ENCODE measurements at places on chromosomes 11 and 22.

DNA sequence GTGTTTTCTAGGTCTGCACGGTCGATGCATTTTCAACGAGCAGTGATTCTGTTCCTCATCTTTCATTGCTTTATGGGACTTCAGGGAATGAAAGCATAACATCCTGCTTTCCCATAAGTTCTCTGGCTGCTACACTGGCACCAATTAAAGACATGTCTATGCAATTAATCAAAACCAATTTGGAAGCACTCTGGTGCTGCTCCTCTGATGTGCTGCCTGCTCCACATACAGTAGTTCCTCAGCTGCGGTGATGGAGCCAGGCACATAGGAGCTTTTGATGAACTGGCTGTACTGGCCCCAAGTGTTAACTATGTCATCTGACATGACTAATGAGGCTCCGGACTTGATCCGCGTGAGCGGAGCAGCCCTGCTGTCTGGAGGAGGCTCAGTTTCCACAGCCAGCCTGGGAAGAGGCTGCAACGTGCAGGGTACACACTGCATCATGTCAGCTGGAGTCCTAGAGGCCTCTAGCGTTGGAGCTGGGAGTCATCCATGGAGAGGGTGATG is 29.8 kb downstream of the GVQW3 start:
- DNase-seq = no peak

GRCh38 chr11:10930972-10931760 is 73.3 kb upstream of the ZBED5 start:
- no peak for DNase-seq

- no peak for DNase-seq
Measured at GRCh38 chr22:39254789-39255298, 10.1 kb upstream of the PDGFB start.

- no peak for DNase-seq
Measured at GRCh38 chr22:43848366-43849171, 13.7 kb downstream of the SULT4A1 start.

DNA sequence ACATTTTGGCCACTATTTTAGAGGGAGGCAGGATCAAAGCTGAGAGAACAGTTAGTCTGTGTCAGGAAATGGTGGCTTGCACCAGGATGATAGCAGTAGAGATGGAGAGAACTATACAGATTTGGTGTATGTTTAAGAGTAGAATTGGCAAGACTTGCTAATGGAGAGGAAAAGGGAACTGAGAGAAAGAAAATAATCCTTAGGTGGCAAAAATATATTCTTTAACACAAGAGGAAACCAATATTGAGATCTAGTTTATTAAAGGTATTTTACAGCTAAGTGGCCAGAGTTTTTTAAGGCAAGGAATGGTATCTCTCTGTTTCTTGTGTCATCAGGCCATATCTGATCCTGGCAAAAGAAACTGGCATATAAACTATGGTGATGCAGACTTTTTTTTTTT is 278.8 kb downstream of the TMEM135 start:
- DNase-seq = no peak

- DNase-seq = no peak
Measured at GRCh38 chr11:88348870-88349269, 11.3 kb upstream of the CTSC start.

DNA sequence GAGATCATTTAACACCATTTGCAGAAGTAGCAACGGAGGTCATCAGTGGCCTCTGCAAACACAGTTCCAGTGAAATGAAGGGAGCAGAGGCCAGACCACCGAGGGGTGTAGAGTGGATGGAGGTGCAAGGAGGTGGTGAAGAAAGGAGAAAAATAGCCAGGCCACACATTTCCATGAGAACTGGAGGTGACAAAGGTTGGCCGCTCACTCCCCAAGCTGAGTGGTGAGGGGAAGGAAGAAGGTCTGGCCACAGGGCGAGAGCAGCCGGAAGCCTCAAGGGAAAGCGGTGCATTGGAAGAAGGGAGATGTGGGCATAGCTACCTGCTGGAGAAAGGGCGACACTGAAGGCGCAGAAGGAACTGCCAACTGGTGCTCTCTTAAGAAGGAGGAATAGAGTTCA is 20.1 kb upstream of the TMPRSS4 start:
- no peak for DNase-seq

DNA sequence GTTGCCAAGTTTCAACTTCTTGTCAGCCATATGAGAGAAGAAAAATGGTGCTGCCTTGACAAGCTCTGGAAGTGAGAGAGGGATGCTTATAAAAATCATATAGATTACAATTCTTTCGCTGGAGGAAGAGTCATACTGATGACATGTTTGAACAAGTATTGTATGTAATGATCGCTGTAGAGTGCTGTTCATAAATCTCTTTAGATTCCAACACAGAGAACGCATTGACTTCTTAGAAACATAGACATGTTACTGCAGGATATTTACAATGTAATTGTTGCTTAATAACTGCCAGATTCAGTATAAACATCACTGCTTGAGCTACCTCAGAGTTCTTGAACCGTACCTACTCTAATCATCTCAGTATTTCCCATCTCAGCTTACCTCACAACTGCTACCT is 571.6 kb downstream of the LUZP2 start:
- no peak for DNase-seq

DNA sequence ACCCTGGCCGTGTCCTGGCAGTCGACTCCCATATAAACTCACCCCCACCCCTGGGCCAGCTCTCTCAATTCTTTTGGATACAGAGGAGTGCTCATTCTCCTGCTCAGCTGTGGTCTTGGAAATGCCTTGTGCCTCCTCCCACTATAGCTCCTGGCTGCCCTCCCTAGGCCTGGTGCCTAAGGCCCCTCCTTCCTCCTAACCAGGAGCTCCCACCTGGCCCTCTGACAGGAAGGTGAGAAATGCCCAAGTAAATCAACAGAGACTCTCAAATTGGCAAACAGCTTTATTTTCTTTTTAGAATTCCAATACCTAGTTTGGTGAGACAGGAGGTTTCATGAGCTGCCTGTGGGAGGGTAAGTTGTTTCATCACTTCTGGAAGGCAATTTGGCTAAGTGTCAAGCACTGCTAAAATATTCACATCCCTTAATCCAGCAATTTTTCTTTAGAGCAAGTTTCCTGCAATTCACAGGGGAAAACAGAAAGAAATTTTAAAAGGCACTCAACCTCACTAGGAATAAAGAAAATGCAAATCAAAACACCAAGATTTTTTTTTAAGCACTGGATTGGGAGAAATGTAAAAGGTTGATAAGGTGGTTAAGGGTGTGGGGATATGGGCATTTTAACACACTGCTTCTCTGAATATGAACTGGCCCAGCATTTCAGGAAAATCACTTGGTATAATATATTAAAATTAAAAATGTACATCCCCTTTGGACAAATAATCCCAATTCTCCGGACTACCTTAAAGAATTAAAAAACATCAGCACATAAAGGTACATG is 209.7 kb upstream of the ARHGAP20 start:
- no peak for DNase-seq

DNA sequence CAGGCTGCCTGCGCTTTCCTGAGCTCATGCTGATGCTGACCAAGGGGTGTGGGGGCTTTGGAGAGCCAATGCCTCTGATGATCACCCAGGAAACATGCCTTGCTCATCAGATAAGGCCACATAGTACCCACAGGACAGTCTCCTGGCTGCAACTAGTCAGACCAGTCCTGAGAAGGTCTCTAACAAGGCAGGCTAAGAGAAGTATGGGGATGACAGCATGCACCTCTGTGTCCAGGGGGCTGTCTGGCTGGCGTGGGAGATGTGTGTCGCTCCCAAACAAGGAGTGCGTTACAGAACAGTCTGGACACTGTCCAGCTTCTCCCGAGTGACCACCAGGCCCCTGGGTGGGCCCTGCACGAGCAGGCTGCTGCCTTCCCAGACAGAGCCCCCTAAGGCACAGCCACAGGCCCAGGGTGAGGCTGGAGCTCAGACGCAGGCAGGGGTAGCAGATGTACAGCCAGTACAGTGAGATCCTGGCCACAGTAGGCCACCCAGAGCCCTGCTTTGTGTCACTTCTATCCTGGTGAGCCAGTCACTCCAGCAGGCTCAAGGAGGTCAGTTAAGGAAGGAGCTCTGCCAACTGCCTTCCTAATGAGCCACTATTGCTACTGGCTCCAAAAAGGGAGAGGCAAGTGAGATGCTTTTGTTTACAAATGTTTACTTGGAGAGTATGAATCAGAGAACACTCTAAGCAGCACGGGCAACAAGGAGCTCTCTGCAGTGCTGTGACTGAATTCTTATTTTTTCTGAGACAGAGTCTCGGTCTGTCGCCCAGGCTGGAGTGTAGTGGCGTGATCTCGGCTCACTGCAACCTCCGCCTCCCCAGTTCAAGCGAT is 66.0 kb upstream of the CLTCL1 start:
- no peak for DNase-seq

- DNase-seq = no peak
Measured at GRCh38 chr11:134332189-134332631, 422 bp downstream of the GLB1L2 start.

DNA sequence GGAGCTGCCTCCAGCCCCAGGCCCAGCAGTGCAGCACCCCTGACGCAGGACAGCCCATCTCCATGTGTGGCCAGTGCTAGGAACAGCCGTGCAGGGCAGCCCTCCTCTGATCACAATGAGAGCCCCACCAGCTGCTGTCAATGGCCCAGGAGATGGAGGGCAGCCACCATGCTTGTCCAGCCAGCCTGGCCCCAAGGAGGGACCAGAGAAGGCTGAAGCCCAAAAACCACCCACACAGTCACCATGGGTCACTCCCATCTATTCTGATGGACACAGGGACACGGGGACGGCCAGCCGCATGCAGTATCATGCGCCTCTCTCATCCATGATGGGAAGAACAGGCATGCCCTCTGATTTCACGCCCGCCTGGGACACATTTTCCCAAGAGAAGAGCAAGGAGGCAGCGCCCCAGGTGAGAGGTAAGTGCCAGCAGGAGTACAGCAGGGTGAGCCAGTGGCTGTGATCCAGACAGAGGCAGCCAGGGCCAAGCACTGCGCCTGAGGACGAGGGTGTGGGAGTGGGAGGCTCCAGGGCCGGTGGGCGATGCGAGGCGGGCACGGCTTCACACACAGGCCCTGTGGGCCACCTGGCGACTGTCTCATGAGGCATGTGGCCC is 33.6 kb upstream of the GNB1L start:
- no peak for DNase-seq

DNA sequence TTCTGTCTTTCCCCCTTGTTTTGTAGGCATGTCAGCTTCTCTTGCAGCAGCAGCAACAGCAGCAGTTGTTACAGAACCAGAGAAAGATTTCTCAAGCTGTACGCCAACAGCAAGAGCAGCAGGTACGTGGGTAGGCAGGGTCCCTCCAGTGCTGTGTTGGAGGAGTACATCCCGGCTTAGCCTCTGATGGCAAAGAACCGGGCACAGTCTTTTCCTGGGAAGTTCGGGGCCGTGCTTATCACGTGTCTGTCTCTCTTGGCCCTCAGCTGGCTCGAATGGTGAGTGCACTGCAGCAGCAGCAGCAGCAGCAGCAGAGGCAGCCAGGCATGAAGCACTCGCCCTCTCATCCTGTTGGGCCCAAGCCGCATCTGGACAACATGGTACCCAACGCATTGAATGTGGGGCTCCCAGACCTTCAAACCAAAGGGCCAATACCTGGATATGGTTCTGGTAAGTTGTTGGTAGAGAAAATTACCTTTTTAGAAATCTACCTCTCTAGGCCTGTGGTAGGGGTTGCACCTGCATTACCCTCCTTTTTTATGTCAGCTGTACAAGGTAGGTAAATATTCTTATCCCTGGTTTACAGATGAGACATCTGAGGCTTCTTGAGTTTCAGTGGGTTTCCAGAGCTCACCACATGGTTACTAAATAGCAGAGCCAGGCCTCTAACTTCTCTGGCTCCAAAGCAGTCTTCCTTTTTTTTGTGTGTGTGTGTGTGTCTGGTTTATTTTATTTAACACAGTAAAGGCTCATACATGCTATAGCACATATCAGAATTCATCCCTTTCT is 45.2 kb upstream of the ADSL start:
- no peak for DNase-seq

- no peak for DNase-seq
Measured at GRCh38 chr11:12674571-12674935, 332 bp downstream of the TEAD1 start.

- no peak for DNase-seq
Measured at GRCh38 chr11:79592406-79592805, 151.6 kb upstream of the TENM4 start.

GRCh38 chr11:119195680-119196079 is 10.4 kb downstream of the NHERF4 start:
- DNase-seq = no peak

- DNase-seq = no peak
Measured at GRCh38 chr22:19620742-19621371, 93.4 kb upstream of the SEPTIN5 start.

DNA sequence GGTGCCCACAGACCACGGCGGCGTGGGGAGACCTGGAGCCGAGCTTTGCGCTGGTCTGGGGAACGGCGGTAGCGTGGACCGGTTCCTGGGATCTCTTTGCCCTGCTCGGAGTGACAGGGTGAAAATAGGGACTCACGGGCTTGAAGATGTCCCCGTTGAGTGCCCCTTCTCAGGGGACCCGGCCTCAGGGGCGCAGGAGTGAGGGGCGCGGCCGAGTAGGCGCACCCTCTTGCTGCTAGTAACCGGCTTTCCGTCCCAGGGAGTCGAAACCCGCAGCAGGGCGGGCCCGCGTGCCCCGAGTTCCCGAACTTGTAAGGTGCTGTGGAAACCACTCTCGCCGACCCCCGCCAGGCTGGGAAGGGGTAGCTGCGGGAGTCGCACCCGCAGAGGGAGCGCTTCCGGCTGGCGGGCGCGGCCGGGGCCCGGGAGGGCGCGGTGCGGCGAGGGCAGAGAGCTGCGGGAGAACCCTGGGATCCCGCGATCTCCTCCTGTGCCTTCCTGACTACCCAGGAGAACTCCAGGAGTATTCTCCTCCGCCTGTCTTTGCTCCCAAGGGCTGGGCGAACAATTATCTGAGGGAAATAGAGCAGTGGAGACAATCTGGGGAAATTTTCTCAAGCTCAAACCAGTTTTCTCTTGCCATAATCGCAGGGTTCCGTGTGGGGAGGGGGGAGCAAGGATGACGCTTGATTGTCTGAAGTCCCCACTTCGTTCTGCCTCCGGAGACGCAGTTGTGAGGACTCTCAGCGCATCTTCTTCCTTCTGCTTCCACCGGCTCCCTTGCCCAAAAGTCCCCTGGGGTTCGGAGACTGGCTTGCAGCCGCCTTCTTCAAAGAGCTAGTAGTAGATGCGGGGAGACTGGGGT is 666 bp downstream of the NELL1 start:
- DNase-seq = no peak

Measured in stimulated activated CD8-positive, alpha-beta memory T cell treated with anti-CD3 and anti-CD28 coated beads, Interleukin-7, amount 100 ng/mL, for 24 hours (primary cell).